Pulmonary artery endothelial cell (primary cell): ENCODE measurements at places on chromosomes 2 and 18. TPM values are rescaled to one million over a fixed set of nuclear protein-coding genes. Genes with fewer than 3 reads are reported as not detected.

CKAP2L gene
- total RNA-seq, result 4.9 and 10.3 TPM in 2 replicates

CENPA gene
- 14.2 and 28.3 TPM in 2 replicates for total RNA-seq

LOXHD1 gene
- total RNA-seq, result not detected in 2 replicates

LINC00305 gene
- not detected in 2 replicates for total RNA-seq

TBR1 gene
- 0.04 and 0.07 TPM in 2 replicates for total RNA-seq

TIMM21 gene
- total RNA-seq, result 45.0 and 52.2 TPM in 2 replicates

DNPEP gene
- 50.0 and 60.6 TPM in 2 replicates for total RNA-seq

SLC40A1 gene
- 15.6 and 109 TPM in 2 replicates for total RNA-seq

TXNDC2 gene
- total RNA-seq, result under 0.01 TPM in 1 of 2 replicates, not detected in the other

CD8A gene
- not detected in 2 replicates for total RNA-seq

CCDC178 gene
- not detected in 2 replicates for total RNA-seq

NYAP2 gene
- total RNA-seq, result not detected in 2 replicates

ACOXL gene
- total RNA-seq, result under 0.01 TPM in 1 of 2 replicates, not detected in the other

CDH7 gene
- total RNA-seq, result not detected in 2 replicates

PKDCC gene
- 2.2 and 3.9 TPM in 2 replicates for total RNA-seq

UGT1A10 gene
- total RNA-seq, result not detected in 2 replicates

HRH4 gene
- total RNA-seq, result 0.07 TPM in 1 of 2 replicates, not detected in the other

PROKR1 gene
- not detected in 2 replicates for total RNA-seq

GPR45 gene
- not detected in 2 replicates for total RNA-seq

SALL3 gene
- total RNA-seq, result 0.20 and 1.1 TPM in 2 replicates

SEPTIN10 gene
- 92.0 and 104 TPM in 2 replicates for total RNA-seq

FBXO15 gene
- total RNA-seq, result 0.18 TPM in 1 of 2 replicates, not detected in the other
